BE2C (cell line): ENCODE measurements at places on chromosomes 16 and 17.

DNA sequence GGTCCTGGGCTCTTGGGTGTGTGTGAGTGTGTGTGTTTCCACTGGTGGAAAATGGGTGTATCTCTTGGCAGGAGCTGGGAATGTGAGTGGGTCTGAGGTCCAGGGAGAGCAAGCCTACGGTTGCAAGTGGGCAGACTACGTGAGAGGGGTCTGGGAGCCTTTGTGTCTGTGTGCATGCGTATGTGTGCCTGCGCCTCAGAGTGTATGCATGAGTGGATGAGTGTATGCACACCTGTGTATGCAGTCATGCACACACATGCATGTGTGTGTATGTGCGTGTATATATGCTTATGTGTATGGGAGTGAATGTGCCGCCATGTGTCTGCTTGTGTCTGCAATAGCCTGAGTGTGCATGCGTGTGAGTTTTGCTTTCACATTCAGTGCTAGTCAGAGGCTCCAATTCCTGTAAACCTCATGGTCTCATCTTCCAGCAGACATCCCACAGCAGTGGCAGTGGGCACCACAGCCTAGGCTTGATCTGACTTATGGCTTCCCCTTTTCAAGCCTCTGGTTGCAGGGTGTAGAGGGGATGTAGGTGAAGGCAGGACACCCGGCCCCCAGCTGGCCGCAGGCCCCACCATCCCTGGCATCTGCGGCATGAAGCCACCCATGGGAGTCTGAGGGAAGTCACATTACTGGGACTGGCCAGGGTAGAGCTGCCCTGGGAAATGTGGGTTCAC, 19.7 kb upstream of the RMI2 start:
- no peak for DNase-seq

DNA sequence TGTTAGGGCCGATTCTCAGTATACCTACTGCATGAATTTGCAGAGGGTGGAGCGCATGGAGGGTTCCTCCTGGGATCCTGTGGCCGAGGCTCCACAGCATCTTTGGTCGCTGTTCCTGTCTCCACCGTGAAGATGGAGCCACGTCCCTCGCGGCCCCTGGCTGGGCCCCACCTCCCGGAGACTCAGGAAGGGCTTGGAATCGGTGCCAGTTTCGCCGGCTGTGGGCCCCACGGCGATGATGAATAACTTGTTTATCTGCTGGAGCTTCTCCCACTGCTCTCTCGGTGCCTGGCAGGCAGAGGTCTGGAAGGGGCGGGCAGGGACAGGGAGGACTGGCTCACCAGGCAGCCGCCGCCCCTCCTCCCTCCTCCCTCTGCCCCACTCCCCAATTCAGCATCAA, 8.1 kb downstream of the SLC5A11 start:
- DNase-seq, result peak; percentile 78

GRCh38 chr16:263944-264343, 11.8 kb downstream of the RGS11 start:
- no peak for DNase-seq

DNA sequence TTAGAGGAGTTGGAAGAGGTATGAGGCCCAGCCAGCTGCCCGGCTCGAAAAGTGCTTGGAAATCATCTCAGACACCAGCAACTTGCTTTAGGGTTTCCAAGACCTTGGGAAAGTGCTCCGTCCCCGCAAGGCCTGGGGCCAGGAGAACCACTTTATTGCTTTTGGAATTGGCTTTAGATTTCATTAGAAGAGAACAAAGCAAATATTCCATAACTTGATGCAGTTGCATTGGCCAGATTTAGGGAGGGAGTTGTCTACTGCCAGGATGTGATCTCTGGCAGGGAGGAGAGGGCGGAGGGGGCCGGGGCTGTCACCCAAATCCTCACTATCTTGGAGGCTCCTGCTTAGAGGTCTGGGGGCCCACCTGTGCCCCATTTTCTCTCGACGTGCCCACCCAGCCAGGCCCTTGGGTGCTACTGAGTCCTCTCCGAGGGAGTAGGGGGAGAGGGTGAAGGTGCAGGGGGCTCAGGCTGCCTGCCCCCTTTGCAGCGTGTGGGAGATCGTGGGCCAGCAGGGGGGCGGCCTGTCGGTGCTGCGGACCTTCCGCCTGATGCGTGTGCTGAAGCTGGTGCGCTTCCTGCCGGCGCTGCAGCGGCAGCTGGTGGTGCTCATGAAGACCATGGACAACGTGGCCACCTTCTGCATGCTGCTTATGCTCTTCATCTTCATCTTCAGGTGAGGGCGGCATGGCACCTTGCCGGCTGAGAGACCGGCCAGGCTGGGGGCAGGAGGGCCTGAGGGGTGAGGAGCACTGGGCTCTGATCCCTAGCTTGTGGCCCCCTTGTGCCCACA, 30.6 kb downstream of the CACNA1G start:
- DNase-seq, result no peak

- DNase-seq, result no peak
These were observed 5.6 kb downstream of the KCTD13 start for GRCh38 chr16:29920288-29921033.

GRCh38 chr16:53953336-53953735, 249.4 kb downstream of the FTO start:
- DNase-seq, result no peak

GRCh38 chr17:64327201-64327930, 63.3 kb downstream of the PECAM1 start:
- DNase-seq, result no peak

DNA sequence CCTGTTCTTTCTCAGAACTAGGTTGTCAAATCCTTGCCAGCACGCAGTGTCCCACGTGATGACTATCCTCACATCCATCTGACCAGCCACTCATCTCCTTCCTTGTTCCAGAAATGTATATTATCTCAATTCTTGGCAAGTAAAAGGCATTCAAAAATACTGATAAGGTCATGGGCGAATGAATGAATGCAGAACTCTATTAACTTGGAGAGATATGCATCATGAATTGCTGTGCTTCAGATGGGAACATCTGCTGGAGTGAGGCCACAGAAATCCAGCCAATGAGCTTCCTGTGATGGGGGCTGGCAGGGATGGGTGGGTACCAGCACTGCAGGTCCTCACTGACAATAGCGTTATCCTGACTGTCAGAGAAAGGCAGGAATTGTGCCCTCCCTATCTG, 19.0 kb downstream of the FAHD1 start:
- DNase-seq, result peak; percentile 35

DNA sequence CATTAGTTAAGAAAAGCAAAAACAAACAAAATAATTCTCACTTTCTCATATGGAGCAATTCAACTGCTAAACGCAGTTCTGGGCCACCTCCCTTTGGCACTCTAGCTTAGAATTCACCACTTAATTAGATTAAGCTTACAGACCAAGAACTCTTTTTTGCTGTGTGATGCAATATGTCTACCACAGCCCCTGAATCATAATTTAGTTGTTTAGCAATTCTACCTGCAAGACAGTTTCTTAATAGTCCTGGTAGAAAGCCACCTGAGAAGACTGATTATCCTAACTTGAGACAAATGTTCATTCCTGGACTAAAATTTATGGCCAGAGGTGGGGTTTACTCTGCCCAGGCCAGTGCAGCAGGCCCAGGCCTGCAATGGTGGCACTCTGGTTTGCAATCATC, 205.9 kb downstream of the HS3ST3A1 start:
- DNase-seq, result no peak

GRCh38 chr17:80760511-80760911, 215.9 kb downstream of the RPTOR start:
- DNase-seq, result no peak

DNA sequence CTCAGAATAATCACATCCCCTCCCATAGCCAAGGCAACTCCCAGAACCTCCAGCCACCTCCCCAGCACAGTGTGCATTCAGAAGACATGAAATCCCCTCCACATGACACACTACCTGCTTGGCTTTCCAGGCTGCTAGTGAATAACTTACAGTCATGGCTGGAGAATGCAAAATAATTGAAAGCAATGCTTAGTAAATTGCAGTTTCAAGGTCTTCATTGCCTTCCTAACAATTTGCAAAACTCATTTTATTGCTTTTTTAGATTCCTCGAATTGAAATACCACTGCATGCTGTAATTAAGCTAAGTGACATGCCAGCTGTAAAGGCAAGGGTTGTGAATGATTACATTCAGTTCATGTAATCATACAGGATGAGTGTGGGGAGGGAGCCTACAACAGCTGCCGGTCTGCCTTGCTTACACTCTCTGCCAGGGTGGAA, 29.0 kb upstream of the HOXB13 start:
- DNase-seq, result no peak

GRCh38 chr17:68290268-68290954, 516 bp downstream of the SLC16A6 start:
- DNase-seq, result peak; percentile 34

DNA sequence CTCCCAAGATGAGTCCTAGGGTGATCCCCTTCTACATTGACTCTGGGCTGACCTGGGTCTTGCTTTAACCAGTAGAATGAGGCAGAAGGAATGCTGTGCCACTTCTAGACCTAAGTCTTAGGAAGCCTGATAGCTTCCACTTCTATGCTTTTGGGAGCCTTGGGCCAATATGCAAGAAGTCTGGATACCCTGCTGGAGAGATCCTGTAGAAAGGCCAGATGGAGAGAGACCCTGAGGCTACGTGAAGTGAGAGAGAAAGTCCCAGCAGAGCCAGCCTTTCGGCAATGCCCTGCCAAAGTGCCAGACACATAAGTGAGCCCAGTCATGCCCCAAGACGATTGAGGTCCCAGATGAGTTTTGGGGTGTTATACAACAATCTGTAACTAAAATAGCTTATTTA, 1.7 kb downstream of the KRT222 start:
- no peak for DNase-seq

- no peak for DNase-seq
These were observed 82.5 kb downstream of the NLK start for GRCh38 chr17:28124962-28125361.

DNA sequence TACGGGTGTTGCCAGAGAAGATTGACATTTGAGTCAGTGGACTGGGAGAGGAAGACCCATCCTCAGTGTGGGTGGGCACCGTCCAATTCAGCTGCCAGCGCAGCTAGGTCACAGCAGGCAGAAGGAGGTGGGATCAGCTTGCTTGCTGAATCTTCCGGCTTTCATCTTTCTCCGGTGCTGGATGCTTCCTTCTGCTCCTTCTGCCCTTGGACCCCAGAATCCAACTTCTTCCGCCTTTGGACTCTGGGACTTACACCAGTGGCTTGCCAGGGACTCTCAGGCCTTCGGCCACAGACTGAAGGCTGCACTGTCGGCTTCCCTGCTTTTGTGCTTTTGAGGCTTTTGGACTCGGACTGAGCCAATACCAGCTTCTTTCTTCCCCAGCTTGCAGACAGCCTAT, 46.1 kb upstream of the RPL38 start:
- DNase-seq, result no peak

GRCh38 chr16:56191835-56192634, 746 bp downstream of the GNAO1 start:
- peak; percentile 38 for DNase-seq

GRCh38 chr17:40312131-40312731, 3.3 kb downstream of the RARA start:
- DNase-seq, result no peak

- DNase-seq, result no peak
These were observed 947 bp downstream of the DDX42 start for GRCh38 chr17:63774969-63775265.

DNA sequence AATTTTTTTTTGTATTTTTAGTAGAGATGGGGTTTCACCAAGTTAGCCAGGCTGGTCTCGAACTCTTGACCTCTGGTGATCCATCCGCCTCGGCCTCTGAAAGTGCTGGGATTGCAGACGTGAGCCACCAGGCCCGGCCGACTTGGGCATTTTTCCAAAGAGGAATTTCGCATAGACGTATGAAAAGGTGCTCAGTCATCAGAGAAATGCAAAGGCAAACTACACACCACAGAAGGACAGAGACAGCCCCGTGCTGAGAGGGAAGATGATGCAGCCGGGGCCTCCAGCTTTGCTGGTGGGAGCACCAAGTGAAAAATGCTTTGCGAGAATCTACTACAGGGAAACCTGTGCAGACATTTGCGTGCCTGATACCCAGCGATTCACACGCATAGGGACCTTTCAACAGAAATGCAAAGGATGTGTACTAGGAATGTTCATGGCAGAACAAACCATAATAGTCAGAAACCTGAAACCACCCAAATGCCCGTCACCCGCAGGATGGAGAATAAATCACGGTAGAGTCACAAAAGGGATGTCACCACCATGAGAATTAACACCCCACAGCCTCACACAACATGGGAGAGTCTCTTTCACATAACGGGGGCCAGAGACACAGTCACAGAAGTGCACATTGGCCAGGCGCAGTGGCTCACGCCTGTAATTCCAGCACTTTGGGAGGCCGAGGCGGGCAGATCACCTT, 5.2 kb downstream of the RAB40B start:
- no peak for DNase-seq

DNA sequence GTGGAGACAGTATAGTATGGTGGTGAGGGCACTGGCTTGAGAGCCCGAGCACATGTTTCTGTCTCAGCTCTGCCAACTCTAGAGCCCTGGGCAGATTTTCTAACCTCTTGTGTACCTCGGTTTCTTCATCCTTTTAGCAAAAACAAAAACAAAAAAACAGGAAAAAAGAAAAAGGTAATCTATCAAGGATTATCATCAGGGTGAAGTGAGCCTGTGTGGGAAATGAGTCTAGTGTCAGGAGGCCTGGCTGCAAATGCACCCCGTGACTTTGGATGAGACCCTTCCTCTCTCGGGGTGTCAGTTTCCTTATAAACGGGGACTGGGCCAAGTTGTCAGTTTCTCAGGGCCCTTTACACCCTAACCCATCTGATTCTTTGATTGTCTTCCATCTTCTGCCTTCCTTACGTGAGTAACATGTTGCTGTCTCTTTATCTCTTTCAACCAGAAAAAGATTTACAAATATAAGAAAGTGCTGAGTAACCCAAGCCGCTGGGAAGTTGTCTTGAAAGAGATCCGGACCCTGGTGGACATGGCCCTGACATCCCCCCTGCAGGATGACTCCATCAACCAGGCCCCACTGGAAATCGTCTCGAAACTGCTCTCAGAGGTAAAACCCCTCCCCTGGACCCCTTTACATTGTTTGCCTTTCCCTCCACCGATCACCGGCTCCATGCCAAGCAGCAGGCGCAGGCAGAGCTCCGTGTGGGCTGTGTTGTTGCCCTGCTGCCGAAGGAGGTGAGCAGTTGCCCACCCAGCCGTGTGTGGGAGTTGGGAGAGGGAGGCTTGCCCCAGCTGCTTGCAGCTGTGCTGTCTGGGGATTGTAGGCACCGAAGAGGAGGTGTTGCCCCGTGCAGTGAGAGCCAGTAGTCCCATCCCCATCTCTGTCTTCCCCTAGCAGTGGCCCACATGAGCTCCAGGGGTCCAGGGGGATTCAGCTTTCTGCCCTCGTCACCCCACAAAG, 127.1 kb upstream of the PLCG2 start:
- no peak for DNase-seq

DNA sequence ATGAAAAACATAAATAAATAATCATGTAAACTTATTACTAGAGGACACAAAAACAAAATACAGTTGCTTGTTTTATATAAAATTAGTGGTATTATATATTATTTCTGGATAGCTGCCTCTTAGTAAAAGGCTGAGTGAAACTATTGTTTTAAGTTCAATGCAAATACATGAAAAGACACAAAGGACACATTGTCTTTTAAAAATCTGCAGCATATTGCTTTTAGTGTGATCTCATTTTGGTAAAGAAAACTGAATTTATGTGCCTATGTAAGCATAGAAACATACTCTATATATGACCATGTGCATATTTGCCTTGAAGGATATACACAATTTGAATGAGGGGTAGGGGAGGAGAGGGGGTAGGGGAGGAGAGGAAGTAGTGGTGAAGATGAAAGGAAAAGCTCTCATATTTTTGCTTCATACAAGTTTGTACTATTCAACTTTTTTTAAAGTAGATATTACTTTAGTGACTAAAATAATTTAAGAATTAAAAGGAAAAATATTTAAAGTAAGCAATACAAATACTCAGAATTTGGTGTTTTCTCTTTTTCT, 5.8 kb downstream of the ABCA10 start:
- no peak for DNase-seq

GRCh38 chr16:51766739-51767138, 615.7 kb upstream of the SALL1 start:
- DNase-seq, result no peak
